ENCODE measurements at places on chromosomes 1 and 21.

DNA sequence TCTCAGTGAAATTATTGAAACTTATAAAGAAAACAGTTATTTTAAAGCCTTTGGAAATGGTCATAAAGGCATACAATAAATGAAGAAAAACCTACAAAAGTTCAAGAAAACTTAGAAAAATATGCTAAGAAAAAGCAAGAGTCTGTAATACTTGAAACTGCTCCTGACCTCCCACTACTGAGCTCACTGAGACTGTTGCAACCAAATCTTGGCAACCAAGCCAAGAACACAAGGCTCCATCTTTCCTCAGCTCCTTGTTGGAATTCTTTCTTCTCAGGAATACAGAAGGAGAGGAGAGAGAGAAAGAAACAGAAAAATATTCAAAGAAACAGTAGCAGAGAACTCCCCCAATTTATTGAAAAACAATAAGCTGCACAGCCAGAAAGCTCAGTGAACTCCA lies 160.5 kb downstream of the RASAL2 start:
- DNase-seq = no peak

GRCh38 chr1:9289090-9289534 lies 3.6 kb upstream of the SPSB1 start:
- DNase-seq = peak; percentile 94

GRCh38 chr1:221469476-221469875 lies 272.4 kb downstream of the DUSP10 start:
- no peak for DNase-seq

DNA sequence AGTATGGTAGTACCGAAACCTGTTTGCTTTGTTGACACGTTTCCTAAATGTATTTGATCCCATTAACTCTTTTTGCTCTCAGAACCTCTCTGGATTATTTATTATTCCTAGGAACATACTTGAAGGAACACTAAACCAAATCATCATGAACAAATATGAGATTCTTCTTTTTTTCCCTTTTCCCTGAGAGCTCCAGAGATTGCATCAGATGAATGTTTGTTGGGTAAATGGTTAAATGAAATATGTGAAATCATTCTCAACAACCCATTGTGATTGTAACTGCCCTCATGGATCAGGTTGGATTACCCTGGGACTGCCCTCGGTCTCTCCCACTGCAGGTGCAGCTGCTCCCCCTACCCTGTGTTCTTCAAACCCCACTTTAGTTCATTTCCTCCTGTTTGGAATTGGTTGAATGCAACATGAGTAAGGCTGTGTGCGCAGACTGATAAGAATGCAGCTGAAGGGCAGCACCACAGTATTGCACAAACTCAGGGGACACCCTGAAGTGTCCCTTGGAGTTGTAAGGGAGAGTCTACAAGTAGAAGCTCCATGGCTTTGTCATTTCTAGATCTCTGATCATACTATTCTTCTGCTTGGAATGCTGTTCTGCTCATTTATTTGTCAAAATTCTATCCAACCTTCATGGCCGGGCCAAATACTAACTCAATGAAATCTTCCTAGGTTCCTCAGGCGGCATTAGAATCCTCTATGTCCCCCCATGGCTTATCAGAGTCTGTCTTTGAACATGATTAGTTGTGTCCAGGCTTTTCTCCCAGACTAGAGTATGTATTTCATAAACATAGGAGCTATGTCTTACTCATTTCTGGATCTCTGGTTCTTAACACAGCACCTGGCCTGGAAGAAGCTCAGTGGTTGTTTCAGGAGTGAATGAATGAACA lies 47.1 kb upstream of the NEK2 start:
- DNase-seq = no peak

- no peak for DNase-seq
Observed at GRCh38 chr1:231927431-231927830, 300.8 kb downstream of the DISC1 start.
